ENCODE measurements at places on chromosomes 12 and 14.

DNA sequence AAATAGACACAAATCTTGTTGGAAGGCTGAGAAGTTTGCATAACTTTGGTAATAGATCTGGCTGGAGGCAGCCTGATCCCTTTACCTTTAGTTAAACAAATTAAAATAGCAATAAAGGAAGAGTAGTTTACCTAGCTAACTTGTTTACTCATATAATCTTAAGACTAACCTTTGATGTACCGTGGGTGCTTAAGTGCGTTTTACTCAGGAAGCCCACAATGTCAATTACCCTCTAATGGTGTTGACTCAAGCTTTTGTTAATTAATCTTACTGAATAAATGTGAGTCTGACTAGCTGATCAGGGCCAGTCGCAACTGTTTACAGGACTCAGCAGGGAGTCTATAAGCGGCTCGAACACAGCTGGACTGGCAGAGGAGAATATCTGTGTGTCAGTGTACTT is 51.5 kb downstream of the FAR2 start:
- DNase-seq: no peak

DNA sequence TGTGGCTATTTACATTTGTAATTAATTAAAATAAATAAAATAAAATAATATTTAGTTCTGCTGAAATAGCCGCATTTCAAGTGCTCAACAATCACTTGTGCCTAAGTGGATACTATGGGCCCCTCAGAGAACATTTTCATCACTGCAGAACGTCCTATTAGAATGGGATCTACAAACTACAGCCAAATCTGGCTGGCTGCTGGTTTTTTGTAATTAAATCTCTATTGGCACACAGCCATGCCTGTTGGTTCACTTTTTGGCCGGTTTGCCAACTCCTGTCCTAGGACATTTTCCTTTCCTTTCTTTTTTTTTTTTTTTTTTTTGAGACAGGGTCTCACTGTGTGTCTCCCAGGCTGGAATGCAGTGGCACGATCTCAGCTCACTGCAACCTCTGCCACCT is 9.8 kb downstream of the CCDC63 start:
- DNase-seq: no peak

GRCh38 chr12:94977766-94978468 is 25.6 kb downstream of the NDUFA12 start:
- no peak for DNase-seq

DNA sequence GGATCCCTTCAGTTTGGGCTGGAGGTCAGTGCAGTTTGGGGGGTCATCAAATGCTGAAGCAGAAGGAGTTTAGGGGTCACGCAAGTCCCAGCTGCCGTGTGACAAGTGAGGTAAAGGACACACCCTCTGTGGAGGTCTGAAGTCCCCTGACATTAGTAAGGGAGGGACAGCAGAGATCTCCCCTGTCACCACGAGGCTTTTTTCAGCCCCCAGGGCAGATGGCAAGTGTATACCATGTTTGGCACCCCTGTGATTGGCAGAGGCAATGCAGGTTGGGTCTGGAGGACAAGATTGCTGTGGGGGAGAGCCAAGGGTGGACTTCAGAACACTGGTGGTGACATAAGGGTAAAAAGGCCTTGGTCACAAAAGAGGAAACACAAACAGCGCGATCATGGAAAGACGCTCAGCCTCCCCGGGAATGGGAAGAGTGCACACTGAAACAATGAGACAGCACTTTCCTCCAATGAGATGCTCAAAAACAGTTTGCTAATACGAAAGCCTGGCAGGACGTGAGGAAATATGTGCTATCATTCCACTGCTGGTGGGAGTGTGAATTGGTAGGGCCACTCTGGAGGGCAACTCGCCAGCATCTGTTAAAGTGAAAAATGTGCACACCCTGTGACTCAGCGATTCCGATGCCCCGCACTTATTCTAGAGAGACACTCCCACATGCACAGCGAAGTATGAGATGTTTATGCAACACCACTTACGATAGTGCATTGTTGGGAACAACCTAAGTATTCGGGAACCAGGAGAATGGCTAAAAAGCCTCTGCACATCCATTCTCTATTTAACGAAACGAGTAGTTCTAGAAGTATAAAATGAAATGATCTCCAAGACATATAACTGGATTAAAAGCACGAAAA is 14.4 kb upstream of the CD27 start:
- peak; percentile 66 for DNase-seq

DNA sequence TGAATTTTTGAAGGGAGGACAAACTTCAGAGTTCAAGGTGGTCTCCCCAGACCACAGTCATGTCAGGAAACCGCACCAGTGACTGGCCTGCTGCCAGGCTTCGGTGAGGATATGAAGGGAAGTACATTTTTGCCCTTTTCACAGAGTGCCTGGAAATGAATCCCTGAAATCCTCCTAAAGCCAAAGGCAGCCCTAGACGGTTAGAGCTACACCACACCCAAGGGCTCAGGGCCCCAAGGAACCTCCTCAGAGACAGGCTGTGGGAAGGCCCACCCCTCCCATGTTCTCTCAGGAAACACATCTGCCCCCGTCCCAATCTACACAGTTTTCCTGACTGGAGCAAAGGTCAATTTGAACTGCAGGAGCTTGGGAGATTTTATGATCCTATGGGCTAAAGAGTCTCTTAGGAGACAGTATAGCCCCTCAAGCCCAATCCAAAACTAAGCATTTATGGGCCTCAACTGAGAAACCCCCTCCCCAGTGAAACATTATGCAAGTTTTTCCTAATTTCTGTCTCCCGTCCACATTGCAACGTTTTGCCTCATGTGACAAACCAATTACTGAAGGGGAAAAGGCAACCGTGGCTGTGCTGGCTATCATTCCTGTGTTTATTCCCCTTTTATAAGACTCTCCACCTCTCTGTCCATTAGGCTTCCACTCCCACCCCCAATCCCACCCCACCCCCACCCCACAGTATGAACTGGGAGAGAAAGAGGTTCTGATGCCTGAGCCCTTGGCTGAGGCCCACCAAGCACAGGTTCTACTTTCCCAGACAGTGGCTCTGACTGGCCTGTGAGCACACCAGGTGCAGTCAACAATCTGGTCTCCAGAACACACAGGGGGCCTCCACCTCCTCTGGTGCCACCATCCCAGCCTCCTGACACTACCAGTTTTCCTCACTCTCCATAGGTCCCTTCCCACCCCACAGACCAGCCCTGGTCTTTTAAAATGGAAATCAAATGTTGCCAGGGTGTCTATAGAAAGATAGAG is 9.6 kb upstream of the RNASE1 start:
- no peak for DNase-seq

DNA sequence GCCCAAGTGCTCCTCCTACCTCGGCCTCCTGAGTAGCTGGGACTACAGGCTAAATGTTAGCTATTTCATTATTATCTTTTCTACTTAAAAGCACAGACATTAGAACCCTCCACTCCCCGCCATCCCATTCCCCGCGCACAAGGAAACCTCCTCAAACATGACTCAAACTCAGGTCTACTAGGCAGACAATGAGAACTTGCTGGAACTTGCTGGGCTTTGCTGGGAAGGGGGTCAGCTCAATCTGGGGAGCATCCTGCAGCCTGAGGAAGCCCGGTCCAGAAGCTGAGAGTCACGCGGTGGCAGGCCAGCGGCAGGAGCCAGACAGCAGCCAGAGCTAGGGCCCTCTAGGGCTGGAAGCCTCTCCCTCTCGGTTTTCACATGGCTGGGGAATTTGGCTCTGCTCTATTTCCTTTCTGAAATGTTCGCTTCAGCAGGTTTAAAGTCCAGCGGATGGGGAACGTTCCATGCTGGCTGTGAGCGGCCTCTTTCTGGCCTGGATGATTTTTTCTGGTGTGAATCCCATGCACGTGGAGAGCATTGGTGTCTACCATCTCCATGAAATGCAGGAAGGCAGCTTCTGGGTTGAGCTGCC is 68.5 kb downstream of the SLC6A12 start:
- DNase-seq: no peak

GRCh38 chr12:108570743-108571608 is 8.6 kb downstream of the ISCU start:
- DNase-seq: no peak

Data from stimulated activated CD4-positive, alpha-beta T cell treated with anti-CD3 and anti-CD28 coated beads, Interleukin-4, amount 100 ng/mL, for 1 hour (primary cell).